ENCODE measurements at places on chromosomes 3 and 15.

- DNase-seq: no peak
Observed at GRCh38 chr3:134018850-134019249, 10.9 kb downstream of the SLCO2A1 start.

GRCh38 chr3:14546041-14546440 is 5.9 kb upstream of the GRIP2 start:
- no peak for DNase-seq

GRCh38 chr3:171175741-171176234 is 149.3 kb upstream of the SLC2A2 start:
- DNase-seq: no peak

DNA sequence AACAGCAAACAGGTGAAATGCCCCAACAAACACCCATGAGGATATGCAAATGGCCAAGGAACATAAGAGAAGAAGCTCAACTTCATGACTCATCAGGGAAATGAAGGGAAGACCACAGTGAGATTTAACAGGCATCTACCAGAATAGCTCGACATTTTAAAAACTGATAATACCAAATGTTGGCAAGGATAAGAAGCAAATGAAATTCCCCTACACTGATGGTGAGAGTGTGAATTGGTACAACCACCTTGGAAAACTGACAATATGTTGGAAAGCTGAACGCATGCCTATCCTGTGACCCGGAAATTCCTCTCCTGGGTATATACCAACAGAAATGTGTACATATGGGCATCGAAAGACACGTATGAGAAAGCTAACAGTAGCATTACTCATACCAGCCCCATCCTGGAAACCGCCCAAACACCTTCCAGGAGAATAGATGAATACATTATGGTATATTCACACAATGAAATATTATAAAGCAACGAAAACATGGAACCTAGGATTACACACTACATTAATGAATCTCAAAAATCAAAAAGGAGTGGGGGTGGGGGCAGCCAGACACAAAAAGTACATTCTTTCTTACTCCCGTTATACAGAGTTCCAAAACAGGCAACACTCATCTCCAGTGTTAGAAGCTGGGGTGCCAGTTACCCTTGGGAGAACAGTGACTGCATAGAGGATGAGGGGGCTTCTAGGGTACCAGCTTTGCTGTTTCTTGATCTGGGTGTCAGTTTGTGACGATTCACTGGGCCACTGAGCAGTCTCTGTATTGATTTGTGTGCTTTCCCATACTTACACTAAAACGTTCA is 16.9 kb downstream of the RFTN1 start:
- no peak for DNase-seq

DNA sequence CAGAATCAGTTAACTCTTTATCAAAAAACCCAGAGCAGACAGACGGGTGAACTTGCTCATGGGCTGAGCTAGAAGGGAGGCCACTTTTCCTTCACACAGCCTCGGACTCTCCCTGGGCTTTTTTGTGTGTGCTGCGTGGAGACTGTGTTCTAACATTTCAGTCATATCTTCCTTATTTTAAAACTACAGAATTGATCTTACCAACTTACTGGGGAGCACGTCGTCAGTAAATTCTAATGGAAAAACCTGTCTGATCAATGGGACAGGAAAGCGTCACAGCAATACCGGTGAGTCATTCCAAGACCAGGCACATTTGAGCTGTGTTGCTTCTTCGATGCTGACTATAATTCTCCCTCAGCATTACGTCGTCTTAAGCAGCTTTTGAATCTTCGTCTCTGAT is 145.1 kb downstream of the LPP start:
- DNase-seq: no peak

GRCh38 chr3:146283781-146284445 is 33.0 kb upstream of the PLSCR4 start:
- no peak for DNase-seq

DNA sequence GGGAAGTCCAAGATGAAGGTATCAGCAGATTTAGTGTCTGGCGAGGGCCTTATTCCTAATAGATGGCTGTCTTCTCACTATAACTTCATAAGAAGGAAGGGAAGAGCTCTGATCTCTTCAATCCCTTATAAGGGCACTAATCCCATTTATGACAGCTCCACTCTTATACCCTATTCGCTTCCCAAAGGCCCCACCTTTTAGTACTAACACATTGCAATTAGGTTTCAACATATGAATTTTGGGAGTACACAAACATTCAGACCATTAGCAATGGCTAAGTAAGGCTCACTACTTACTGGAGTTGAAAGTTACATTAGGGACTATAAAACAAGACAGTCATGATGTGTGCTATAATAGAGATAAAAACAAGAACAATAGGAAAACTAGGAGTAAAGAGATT is 118.9 kb downstream of the NECTIN3 start:
- DNase-seq: no peak

GRCh38 chr15:90230610-90231009 is 3.1 kb downstream of the CIB1 start:
- no peak for DNase-seq

- DNase-seq: no peak
Observed at GRCh38 chr3:102478160-102478559, 43.3 kb downstream of the ZPLD1 start.

DNA sequence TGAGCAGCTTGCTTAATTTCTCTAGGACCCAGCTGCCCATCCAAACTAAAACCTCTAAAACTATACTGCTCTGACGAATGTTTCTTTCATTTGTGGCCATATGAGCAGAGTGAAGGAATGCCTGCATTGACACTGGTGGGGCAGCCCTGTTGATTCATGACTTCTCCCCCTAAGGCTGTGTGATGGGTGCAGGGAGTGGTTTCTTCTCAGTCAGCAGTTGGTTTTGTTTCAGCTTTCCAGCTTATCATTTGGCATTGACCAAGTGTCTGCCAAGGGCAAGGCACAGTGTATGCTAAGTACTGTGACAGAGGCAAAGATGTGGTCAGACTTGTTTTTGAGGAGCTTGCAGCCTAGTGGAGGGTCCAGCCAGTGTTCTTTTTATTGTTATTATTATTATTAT is 4.7 kb downstream of the ABHD6 start:
- DNase-seq: no peak

- no peak for DNase-seq
Observed at GRCh38 chr3:11632564-11632963, 11.2 kb downstream of the VGLL4 start.

GRCh38 chr3:196849180-196849741 is 18.5 kb upstream of the SENP5 start:
- DNase-seq: no peak

- DNase-seq: no peak
Observed at GRCh38 chr3:7075117-7075516, 214.2 kb downstream of the GRM7 start.

GRCh38 chr15:57735891-57736290 is 29.4 kb downstream of the POLR2M start:
- DNase-seq: no peak

GRCh38 chr15:60844010-60844409 is 365.1 kb upstream of the ICE2 start:
- no peak for DNase-seq

DNA sequence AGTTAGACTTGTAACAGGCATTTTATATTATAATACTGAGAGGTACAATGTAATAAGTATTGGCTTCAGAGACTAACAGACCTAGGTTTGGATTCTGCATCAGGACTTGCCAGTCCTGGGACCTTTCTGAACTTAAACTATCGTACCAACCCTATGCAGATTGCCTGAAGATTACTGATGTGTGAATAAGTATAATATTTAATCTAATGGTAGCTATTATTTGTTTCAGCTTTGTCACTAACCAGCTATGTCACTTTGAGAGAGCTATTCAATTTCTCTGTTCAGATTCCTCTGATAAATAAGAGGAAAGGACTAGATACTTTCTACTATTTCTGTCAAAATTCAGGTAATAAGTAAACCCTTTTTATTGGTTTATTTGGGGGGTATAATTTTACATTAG is 184.4 kb upstream of the NECTIN3 start:
- DNase-seq: no peak

GRCh38 chr3:36488077-36488789 is 107.9 kb downstream of the STAC start:
- DNase-seq: no peak

- no peak for DNase-seq
Observed at GRCh38 chr3:12267376-12268030, 21.4 kb upstream of the PPARG start.

DNA sequence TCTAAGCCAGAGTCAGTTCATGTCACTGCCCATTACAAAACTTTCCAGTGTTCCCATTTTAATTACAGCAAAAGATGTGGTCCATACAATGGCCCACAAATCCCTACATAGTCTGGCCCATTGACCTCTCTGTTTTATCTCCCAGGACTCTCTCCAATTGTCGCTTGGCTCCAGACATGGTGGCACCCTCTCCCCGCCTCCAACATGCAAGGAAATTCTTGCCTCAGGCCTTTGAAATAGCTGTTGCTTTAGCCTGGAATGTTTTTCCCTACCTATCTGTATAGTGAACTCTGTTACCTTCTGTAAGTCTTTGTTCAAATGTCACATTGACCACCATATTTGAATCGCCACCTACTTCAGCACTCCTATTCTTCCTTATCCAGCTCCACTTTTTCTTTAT is 377.3 kb upstream of the MCTP2 start:
- no peak for DNase-seq

DNA sequence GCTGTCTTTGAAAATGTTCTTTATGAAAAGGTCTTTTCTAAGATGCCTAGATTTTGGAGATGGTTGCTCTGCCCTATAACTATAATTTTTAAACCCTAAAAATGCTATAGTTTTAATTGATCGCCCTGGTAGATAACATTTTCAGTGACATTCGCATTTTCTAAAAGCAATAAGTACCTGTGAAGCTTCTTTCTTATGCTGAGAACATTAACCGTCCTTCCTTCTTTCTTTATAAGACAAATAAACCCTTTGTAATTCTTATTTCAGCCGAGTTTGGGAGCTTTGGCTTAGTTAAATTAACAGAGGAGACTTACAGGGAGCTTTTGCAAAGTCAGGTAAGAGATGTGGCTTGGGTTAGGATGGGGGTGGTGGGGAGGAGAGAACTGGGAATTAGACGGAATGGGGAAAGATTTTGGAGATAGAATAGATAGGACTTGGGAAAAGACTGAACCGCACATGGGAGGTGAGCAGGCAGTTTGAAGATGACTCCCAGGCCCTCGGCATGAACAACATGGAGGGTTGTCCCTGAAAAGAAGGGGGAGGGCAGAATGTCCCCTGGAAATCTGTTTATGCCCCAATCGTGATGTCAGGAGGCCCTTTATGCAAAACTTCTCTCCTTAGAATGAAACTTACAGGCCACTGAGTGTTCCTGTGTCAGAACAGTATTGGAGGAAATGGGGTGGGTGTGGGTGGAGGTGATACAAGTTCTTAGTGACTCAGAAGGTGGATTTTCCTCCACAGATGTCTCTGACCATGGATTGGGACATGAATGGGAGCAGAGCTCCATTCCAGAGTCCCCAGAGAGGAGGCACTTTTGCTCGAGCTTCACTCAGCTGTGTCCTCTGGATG is 76.2 kb upstream of the LARS2 start:
- no peak for DNase-seq

- no peak for DNase-seq
Observed at GRCh38 chr3:180290300-180290699, 253.6 kb upstream of the PEX5L start.

DNA sequence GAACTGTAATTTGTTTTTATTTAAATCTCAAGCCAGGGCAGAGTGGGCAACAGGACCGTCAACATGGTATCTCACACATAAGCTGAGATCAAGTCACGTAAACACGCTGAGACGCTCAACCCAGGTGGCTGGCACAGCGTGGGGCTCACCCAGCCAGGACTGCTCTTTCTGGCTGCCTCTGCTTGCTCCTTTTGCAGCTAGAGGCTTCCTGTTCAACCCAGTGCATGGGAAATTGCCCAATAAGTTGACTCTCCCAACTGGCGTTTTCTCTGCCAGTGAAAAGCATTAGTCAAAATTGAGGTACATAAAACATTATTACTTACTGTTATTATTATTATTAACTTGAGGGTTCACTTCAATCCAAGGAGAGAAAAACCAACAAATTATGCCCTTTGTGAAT is 398.1 kb downstream of the NR2F2 start:
- DNase-seq: no peak

GRCh38 chr3:24199775-24200247 is 254.7 kb downstream of the NR1D2 start:
- DNase-seq: no peak

GRCh38 chr15:61393524-61393923 is 164.4 kb upstream of the RORA start:
- DNase-seq: no peak

DNA sequence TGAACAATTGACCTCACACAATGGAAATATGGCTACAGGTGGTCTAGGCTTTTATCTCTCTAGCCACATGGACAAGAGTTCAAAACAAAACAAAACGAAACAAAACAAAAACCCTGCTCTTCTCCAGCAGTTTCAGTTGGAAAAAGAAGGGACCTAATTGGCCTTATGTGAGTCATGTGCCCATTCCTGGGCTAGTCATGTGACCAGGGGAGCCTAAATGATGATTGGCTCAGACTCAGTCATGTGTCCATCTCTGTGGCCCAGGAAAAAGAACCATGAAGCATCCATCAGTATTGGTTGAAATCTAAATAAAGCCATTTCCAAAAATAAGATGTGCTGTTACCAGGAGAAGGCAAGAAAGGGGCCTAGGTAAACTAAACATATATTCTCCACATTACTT is 96.8 kb downstream of the ANXA2 start:
- DNase-seq: no peak

DNA sequence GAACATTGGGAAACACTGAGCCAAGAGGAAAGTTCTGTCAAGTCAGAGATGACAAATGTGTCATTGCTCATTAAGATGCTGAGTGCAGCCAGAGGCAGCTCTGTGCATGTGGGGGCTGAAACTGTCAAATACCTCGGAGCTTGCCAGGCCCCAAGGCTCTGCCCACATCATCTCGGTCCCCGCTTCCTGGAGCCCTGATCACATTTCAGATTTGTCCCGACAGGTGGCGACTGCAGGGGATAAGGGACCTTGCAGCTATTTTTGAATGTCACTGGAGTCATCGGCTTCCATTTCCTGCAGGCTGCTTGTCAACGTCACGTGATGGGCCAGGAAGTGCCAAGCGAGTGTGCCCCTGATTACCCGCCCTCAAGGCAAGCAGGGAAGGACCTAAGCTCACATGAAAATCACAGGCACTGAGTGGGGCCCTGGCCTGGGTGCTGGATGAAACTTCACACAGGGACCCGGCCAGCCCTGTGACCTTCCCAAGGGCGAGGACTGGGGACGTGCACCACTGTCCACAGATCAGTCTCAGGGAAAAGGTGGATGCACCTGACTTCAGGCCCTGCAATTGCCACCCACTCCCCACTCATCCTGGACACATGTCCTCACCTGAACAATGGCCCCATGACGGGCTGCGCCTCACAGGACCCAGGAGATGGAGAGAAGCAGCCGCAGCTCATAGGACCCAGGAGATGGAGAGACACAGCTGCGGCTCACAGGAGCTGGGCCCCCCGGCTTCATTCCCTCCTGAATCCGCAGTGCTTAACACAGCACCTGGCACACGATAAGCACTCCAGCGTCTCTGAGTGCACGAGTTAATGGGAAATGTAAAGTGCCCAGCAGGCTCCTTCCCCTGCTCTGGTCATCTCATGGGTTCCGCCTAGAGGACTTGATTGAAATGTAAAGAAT is 73.4 kb downstream of the NUP210 start:
- peak; percentile 22 for DNase-seq
